Caki2 (cell line): ENCODE measurements at places on chromosomes 4 and X. TPM values are rescaled to one million over a fixed set of nuclear protein-coding genes. Genes with fewer than 3 reads are reported as not detected.

QRFPR gene
- 3.4 and 13.8 TPM in 2 replicates for total RNA-seq

STPG2 gene
- total RNA-seq, result 0.10 TPM in 1 of 2 replicates, not detected in the other

PPP1R2C gene
- total RNA-seq, result not detected in 2 replicates

TXK gene
- 0.38 TPM in 1 of 2 replicates, not detected in the other for total RNA-seq

DNA sequence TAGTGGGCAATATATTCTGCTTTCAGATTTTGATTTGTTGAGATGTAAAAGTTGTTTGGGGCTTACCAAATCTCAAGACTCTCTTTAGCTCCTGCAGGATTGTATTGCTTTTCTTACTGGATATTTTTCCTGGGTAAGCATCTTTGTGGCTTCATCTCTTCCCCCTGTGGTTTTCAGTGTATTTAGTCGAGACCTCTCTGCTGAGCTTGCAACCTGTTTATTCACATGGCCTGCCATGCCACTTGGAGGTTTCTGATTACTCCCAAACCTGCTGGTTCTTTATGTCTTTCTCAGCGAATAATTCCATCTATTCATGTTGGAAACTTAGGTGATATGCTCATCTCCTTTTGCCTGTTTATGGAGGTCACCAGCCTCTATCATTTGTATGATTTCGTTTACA lies 10.9 kb downstream of the CCNG2 start:
- no peak for DNase-seq

GRCh38 chr4:182917182-182918043 lies at the start of gene DCTD:
DCTD (minus strand) TSS chr4:182917386; CDS start chr4:182915568, 1,818 bp downstream.
- DNase-seq, result peak; percentile 62

GRCh38 chrX:39648548-39649254 lies 449.1 kb downstream of the BCOR start:
- DNase-seq, result no peak

GRCh38 chr4:129231945-129232588 lies 136.1 kb downstream of the C4orf33 start:
- no peak for DNase-seq

GRCh38 chrX:139581068-139581467 lies 50.5 kb downstream of the F9 start:
- no peak for DNase-seq

DNA sequence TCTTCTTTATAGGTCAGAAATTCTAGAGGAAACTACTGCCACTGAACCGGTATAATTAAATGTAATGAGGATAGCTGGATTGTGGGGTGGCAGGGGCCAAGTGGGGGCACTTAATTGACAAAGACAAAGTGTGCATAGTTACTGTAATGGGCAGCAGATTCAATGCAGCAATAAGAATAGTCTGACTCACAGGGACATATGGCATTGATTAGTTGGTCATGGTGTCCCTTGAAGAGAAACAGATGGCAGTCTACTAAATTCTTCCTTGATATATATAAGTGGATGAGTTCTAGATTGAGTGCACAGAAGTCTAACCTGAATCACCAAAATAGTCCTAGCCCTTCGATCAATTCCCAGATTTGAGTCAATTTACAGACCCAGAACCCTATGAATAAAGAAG lies 31.6 kb downstream of the ETDC start:
- DNase-seq, result no peak

DNA sequence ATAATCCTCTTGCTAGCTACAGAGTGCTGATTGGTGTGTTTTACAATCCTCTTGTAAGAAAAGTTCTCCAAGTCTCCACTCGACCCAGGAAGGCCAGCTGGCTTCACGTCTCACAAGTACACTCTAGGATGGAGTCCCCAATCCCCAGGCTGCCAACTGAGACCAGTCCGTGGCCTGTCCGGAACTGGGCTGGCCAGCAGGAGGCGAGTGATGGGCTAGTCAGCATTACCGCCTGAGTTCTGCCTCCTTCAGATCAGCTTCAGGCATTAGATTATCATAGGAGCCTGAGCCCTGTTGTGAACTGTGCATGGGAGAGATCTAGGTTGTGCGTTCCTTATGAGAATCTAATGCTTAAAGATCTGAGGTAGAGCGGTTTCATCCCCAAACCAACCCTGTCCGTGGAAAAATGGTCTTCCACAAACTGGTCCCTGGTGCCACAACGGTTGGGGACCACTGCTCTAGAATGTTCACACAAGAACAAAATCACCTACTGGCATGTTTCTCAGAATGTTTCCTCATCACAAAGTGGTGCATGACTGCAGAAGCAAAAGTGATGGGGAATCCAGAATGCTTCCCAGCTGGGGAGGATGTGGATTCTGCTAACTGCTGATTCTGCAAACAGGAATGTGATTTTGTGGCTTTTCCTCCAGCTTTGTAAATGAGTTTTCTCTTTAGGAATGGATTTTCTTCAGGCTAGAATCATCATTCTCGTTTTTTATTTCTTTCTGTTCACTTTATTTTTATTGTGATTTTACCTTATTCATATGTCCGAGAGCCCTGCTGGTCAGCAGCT lies 40.9 kb downstream of the SEPTIN11 start:
- DNase-seq, result no peak

GRCh38 chr4:122997463-122998101 lies 75.2 kb upstream of the NUDT6 start:
- no peak for DNase-seq

DNA sequence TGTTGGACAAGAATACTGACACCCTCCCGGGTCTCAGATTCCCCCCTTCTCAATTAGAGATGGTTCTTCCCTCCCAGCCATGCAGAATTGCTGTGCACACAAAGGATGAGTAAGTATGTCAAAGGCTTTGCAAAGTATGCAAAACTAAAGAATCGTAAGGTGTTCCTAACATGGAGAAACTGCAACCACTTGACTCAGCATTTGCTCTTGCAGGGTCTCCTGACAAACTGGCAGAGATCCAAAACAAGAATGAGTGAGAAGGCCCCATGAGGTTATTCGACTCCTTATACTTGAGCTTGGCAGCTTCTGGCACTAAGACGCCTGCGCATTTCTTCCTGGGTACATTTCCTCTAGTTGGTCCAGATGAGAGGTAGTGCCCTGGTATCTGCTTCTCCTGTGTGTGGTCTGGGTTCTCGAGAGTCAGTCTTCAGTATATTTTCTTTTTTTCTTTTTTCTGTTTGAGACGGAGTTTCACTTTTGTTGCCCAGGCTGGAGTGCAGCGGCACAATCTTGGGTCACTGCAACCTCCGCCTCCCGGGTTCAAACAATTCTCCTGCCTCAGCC lies 8.2 kb downstream of the FAM184B start:
- no peak for DNase-seq

DNA sequence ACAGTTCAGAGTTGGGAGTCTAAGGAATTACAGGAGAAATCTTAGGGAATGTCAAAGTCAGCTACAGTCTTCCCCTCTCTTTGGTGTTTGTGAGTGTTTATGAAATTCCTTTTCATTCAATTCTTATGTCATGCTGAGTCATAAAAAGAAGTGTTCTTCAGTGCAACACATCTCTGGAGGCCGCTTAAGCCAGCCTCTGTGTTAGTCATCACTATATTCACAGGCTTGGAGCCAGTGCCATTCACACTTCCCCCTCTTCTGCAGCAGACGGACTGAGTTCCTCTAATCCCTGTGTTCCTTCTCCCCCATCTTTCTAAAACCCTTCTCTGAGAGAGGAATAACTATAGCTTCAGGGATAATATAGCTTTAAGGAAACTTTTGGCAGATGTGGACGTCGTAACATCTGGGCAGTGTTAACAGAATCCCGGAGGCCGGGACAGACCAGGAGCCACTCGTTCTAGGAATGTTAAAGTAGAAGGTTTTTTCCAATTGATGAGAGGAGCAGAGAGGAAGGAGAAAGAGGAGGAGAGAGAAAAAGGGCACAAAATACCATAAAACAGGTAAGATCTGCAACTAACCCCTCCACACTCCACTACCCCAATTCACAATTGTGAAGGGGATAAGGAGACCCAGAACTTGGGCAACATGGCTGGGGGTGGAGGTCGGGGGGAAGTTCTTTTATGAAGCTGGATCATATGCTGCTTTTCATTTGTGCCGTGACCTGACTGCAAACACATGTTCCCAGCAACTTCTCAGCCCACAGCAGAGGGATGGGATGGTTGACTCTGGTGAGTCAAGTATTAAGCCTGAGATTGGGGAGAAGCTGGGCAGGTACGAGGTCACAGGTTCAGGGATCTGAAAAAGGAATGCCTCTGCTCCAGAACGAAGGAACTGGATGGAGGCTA lies at the start of gene SRPX2:
TSS of gene SRPX2 (plus strand) at position 244 of the 905 bp plus-strand sequence. CDS start 2,124 bp downstream, outside the sequence.
- peak; percentile 59 for DNase-seq

- DNase-seq, result no peak
Measured at GRCh38 chr4:8070736-8071718, 87.6 kb downstream of the ABLIM2 start.

- peak; percentile 48 for DNase-seq
Measured at GRCh38 chr4:54152846-54153600, 53.1 kb downstream of the GSX2 start.

DNA sequence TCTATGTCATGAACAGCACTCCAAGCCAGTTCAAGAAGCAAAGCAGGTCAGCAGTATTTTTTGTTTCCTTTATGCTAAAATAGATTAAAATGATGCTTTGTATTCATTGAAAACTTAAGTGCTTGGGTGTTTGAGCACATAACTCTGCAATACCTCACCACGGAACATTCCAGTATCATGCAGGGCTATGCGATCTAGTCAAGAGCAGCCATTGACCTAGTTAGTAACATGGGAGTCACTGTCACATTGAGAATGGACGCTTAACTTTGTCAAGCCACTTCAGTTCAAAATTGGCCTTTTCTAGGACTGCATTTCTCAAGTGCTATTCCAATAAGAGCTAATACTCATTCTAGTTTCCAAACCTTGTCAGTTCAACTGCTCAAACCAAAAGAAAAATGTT lies 160.1 kb upstream of the FSTL5 start:
- DNase-seq, result no peak
